ENCODE measurements at places on chromosomes 7 and 10.

DNA sequence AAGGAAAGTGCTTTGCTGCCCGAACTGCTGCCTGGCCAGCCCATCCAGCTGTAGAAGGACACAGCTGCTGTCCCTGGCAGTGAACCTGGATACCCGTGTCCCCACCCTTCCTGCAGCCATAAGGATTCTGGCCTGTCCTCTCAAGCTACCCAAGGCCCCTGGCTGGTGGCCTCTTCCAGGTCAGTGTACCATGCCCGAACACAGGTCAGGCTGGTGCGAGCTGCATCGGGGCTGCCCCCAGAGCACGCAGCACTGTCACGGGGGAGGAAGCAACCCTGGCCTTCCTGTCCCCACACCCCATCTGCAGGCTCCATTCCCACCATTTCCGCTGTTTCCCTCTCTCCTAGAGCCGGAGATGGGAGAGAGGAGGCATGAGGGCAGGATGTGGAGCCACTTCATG, 30.5 kb upstream of the PWWP2B start:
- DNase-seq = no peak

GRCh38 chr10:71726580-71727104, 7.1 kb upstream of the C10orf105 start:
- no peak for DNase-seq

- no peak for DNase-seq
These were observed 42.5 kb downstream of the ASZ1 start for GRCh38 chr7:117384688-117385362.

DNA sequence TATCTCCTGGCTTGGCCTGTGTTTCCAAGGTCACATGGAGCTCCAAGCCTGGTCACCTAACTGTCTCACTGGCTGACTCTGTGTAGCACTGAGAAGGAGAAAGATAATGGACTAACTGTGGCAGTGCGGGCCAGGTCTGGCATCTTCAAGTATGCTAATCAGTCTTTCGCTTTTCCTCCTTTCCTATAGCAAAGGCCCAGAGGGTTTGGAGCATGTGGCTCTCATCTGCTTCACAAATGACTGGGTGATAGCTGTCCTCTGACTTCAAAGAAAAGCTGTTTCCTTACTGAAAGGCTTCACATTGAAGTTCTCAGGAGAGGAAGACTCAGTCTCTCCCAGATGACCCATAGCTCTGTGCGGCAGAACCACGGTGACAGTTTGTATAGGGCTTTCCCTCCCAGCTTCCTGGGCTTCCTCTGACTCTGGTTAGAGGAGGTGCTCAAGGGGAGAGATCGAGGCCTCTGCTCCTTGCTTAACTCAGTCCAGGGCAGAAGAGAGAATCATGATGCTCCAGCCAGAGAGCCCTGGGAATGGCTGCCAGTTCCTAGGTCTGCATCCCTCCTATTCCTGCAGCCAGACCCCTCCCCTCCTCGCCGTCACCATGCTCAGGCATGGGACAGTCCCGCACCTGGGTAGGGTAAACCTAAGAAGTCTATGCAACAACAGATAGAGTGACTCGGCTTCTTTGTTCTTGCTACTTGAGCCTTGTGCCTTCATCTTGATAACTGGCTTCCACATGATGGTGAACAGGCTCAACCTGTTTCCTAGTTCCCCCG, 72.3 kb downstream of the CCDC71L start:
- no peak for DNase-seq

- DNase-seq = no peak
These were observed 116.2 kb downstream of the CAMK1D start for GRCh38 chr10:12465385-12466136.

DNA sequence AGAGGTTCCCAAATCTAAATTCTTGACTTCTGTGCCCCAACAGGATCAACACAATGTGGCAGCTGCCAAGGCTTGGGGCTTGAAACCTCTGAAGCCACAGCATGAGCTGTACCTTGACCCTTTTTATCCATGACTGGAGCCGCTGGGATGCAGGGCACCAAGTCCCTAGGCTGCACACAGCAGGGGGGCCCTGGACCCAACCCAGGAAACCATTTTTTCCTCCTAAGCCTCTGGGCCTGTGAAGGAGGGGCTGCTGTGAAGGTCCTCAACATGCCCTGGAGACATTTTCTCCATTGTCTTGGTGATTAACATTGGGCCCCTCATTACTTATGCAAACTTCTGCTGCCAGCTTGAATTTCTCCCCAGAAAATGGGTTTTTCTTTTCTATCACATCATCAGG, 72.6 kb downstream of the FOXP2 start:
- no peak for DNase-seq

DNA sequence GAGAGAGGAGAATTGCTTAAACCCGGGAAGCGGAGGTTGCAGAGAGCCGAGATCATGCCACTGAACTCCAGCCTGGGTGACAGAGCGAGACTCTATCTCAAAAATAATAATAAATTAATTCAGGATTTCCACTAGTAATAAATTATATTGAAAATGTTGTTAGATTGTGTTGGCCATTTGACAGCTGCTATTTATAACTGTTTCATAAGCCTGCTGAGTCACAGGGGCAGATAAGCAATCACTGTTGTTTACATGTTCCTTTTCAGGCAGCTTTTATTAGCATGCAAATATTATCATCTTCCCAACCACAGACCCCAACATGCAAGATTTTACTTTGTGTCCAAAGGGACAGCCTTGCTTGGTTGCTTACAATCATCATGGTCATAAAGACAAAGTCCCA, 49.5 kb upstream of the ZNF138 start:
- no peak for DNase-seq

- DNase-seq = no peak
These were observed 5.9 kb downstream of the SLIT1 start for GRCh38 chr10:97179731-97180362.

DNA sequence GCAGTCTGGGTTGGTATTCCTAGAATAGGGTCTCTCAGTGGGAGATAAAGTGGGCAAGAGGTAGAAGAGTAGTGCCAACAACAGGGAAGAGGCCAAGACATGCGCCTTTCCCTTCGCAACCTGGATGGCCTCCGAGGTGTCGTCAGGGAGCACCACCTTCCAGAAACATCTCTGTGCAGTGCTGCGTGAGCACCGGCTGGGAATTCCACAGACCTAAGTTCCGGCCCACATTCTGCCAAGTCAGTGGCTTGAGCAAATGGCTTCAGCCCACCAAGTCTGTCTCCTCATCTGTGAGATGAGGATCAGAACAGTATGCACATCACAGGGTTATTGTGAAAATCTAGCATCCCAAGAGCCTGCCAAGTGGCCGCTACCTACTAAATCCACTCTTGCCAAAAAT, 40.6 kb downstream of the CCDC3 start:
- no peak for DNase-seq

DNA sequence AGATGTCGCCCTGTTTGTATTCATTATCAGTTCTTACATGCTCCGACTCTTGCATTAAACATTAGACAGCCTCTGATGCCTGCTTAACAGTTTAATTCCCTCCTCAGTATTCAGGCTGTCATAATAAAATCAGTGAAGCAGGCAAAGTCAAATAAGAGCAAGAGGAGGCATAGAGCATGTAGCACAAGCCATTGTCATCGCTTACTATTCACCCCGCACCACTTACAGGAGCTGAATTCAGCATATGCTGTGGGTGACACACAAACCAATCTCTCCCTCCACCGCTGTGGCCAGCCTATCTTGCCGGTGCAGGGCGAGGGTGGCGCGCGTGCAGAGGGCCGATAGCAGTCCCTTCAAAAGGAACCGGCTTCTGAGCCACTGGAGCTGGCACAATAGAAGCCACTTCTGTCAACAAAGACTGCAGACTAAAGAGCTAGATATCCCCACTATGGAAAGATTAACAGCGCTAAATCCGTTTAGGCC, 433.2 kb upstream of the MGMT start:
- DNase-seq = no peak

DNA sequence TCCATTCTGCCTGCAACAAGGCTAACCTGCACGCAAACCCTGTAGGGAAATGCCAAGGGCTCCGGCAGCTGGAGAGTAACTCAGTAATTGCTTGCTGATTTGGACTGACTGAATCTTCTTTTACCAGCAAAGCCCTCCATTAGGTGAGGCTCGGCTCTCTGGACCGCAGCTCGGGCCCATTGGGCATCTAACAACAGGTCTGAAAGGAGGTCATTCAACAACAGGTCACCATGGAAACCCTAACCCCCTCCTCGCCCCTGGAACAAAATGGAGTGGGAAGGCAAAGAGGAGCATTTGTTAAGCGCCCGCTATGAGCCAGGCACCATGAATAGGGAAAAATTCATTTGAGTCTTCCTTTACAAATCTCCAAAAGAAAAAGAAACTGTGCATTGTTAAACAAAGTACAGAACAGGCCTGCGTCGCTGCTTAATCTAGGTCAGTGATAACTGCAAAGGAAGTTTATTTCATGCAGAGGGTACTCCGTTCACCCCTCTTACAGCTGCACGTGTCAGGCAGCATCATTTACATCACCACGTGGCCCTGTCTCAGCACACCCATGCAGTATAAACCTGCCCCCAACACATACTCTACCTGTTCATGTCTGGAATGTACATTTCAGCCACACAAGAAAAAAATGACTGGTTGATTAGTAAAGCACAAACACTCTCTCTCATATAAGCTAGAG, 248.8 kb upstream of the NEBL start:
- DNase-seq = no peak

DNA sequence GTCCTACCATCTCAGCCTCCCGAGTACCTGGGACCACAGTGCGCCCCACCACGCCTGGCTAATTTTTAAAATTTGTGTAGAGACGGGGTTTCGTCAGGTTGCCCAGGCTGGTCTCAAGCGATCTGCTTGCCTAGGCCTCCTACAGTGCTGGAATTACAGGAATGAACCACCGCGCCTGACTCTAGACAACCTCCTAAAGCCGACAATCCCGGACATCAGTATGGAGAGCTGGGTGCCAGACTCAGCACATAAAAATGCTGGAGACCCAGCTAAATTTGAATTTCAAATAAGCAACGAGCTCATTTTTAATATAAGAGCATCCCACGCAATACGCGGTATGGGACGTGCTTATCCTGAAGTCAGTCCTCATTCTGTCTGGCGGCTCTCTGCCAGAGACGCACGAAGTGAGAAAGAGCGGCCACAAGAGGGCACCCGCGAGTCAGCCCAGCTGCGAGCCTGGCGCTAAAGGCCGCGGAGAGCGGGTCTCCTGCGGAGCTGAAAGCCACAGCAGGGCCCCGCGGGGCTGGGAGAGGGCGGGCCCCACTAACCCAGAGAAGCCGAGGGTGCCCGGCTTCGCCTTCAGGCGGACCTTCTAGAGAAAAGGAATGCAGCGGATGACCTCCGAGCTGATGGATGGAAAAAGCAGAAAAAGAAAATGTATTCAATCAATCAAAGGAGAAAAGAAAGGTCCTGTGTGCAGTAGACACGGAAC, 7.0 kb downstream of the CALY start:
- peak; percentile 67 for DNase-seq

- DNase-seq = no peak
These were observed 22.3 kb upstream of the IL15RA start for GRCh38 chr10:5999440-6000165.

DNA sequence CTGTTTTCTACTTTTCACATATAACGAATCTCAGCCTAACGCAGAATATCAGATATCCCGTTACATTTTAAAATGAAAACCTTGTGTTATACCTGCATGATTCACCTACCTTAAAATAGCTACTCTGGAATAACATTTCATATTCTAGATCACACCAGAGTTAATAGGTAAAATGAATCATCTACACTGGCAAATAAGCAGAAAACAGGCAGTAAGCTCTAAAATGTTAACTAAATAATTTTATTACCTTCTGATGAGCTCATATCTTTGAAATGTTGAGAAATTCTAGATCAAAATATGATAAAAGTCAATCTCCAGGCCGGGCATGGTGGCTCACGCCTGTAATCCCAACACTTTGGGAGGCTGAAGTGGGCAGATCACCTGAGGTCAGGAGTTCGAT, 71.3 kb downstream of the CPEB3 start:
- DNase-seq = no peak

DNA sequence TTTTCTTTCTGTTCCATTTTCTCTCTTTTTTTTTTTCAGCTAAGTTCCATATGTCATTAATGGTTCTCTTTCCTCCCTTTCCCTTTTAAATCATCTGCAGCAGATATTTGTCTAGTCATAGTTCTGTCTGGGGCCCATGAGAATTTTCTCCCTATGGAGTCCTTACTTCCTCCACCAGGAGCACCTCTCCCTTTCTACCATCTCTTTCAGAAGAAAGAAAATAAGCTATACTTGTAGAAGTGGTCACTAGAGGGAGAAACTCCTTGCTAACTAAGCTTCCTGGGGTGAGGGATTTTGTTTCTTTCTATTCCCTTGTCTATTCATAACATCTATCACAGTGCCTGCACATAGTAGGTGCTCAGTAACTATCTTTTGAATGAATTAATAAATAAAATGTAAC, 230.2 kb upstream of the HPS1 start:
- DNase-seq = no peak

DNA sequence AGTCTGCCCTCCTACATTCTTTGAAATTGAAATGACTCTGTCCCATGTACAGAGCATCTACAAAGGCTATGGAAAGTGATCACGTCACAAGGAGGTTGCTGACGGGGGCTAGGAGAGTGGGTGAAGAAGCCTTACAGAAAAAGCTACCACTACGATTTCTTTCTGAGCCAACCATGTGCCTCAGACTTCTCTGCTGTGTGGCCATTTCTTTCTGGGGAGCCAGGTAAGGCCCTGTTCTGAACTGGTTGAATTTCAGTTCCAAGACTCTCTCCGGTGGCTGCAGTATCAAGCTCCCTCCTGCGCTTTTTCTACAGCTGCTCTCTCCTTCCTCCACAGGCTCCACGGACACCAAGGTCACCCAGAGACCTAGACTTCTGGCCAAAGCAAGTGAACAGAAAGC, 112.5 kb upstream of the PRSS1 start:
- no peak for DNase-seq

- DNase-seq = no peak
These were observed 10.0 kb downstream of the RGR start for GRCh38 chr10:84254552-84255478.

DNA sequence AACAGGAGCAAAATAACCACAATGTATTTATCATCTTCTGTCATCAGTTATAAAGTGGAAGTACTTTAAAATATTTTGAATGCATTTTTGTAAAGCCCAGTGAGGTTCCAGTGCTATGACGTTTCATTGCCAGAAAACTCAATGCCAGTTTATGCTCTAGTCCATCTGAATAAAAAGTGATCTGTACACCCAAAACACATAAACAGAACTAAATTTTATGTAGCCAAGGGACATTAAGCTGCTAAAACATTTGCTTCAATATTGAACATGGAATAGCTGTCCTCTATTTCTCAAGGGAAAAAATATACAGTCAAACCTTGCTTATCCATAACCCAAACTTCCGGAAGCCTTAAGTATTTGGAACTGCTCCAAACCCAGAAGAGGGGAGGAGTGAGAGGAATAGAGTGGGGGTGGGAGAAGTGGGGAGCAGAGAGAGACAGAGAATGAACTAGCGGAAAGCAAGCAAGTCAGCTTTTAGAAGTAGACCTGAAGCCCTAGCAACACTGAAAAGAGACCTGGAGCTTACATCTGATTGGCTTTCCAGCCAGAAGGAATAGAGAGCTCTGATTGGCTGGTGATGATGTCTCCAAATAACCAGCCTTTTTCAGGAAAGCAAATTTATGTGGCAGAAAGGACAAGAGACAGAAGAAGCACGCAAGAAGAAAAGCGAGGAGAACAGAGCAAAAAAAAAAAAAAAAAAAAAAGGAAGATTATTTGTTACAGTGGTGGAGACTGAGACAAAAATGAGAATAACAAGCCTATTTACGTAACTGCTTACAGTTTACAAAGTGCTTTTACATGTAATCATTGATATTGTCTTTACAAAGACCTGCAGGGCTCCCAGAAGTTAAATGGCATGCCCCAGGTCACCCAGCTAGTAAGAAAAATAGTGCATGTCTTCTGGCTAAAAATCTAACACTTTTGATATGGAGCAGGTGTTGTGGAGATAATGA, 196.0 kb downstream of the RNLS start:
- no peak for DNase-seq
